ENCODE measurements at places on chromosomes 4 and X. TPM values are rescaled to one million over a fixed set of nuclear protein-coding genes. Genes with fewer than 3 reads are reported as not detected.

GRCh38 chr4:106096454-106096853 is 201.2 kb downstream of the NPNT start:
- H3K27ac ChIP-seq, result no peak overlapping the region
- H3K4me3 ChIP-seq, result no peak overlapping the region
- H3K27me3 ChIP-seq, result no peaks in the 10 kb centered on the region
- DNase-seq, result no peak

SHOX gene
- total RNA-seq, result not detected

SASH3 gene
- not detected for total RNA-seq

GRCh38 chr4:65437102-65437501 is 233.2 kb downstream of the EPHA5 start:
- no peaks in the 10 kb centered on the region for H3K4me1 ChIP-seq
- no peak for DNase-seq
- no peaks in the 10 kb centered on the region for H3K36me3 ChIP-seq
- H3K27me3 ChIP-seq, result no peaks in the 10 kb centered on the region
- H3K4me3 ChIP-seq, result no peak overlapping the region
- no peak overlapping the region for H3K27ac ChIP-seq

CHRNA9 gene
- not detected for total RNA-seq

SSX1 gene
- total RNA-seq, result not detected
